H9 (cell line): ENCODE measurements at places on chromosomes 12 and 14. TPM values are rescaled to one million over a fixed set of nuclear protein-coding genes. Genes with fewer than 3 reads are reported as not detected.

GRCh38 chr12:111271674-111272418, 97.0 kb downstream of the PHETA1 start:
- no peak for DNase-seq

GRCh38 chr12:82696543-82696942, 9.8 kb downstream of the TMTC2 start:
- DNase-seq, result no peak

DNA sequence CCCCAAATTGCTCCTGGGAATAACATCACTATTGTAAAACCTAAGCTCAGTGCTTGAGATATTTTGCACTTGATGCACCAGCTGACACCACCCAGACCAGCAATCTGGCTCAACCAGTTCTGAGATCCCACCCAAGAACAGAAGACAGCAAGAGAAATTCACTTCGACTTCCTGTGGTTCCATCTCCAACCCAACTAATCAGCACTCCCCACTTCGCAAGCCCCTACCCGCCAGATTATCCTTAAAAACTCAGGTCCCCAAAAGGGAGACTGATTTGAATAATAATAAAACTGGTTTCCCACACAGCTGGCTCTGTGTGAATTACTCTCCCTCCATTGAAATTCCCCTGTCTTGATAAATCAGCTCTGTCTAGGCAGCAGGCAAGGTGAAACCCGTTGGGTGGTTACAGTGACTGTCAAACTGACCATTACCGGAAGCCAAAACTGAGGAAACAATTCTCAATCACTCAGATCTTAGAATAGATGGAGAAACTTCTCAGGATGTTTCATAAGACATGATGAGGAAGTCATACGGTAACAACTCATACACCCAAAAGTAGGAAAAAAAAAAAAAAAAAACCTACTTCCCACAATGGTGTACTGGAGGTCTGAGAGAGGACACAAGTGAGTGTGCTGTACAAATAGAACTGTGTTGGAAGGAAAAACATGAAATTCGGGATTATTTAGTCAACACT, 92.4 kb downstream of the TMTC1 start:
- DNase-seq, result peak; percentile 56

- DNase-seq, result no peak
These were observed 13.2 kb downstream of the NUAK1 start for GRCh38 chr12:106125351-106126095.

- DNase-seq, result no peak
These were observed 89.2 kb upstream of the DYNC1H1 start for GRCh38 chr14:101875041-101875726.

DNA sequence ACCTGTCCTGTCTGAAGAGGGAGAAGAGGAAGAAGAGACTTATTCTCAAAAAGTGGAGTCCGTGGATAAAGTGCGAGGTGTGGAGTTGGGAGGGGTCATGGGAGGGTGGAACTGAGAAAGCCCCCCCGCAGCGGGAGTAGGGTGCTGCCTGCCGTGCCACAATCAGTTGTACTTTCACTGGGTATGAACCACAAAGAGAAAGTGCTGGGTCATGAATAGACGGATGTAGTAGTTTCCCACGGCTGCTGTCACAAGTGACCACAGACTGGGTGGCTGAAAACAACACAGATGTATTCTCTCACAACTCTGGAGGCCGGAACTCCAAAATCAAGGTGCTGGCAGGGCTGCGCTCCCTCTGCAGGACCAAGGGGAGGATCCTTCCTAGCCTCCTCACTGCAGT, 5.5 kb downstream of the DNAH10 start:
- no peak for DNase-seq

GRCh38 chr12:111993292-111994150, 19.4 kb downstream of the TMEM116 start:
- DNase-seq, result no peak

GRCh38 chr12:20601668-20602280, 93.4 kb upstream of the SLCO1C1 start:
- no peak for DNase-seq

GRCh38 chr14:52342849-52343596, 28.9 kb downstream of the PTGER2 start:
- no peak for DNase-seq

GRCh38 chr12:72273499-72273837, 1.3 kb downstream of the TRHDE start:
- no peak for DNase-seq

GRCh38 chr12:92340441-92341064, 194.9 kb upstream of the BTG1 start:
- no peak for DNase-seq

- DNase-seq, result no peak
These were observed 11.4 kb downstream of the AKT1 start for GRCh38 chr14:104784218-104784568.

GRCh38 chr12:115806000-115806399, 471.5 kb downstream of the MED13L start:
- no peak for DNase-seq

DNA sequence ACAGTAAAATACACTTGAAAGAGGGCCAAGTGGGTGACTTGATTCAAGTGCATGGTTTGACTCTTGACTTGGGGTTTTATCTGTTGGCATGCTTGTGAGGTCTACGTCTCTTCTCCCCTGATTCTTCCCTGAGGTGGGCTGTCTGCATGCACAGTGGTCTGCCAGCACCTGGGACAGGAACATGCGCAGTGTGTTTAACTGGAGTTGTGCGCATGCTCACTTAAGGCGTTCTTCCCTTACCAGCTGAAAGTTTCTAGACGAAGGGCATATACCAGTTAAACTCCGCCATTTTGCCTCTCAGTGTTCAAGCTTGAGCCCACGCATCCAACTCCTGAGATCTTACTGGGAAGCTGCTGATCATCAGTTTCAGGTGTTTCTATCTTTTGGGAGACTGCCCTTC, 38.5 kb downstream of the GLRX5 start:
- no peak for DNase-seq

DNA sequence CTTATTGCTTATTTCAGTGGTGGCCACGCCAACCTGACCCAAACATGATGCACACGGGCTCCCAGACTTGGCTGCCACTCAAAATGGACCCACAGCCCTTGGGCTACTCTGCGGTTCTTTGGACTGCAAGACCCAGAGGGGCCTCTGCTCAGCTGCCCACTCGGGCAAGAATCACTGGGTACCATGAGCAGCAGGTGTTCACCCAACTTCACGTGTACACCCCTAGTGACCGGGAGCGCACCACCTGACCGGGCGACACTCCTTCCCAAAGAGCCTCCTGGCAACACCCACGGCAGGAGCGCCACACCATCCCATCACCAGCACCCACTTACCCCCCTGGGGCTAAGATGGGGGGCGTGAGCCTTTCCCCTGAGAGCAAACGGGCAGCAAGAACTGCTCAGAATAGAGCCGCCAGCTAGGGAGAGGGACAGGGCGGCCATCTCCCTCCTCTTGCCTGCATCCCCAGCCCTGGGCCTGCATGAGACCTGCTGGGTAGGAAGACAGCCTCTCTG, 32.0 kb downstream of the CCNK start:
- no peak for DNase-seq

DNA sequence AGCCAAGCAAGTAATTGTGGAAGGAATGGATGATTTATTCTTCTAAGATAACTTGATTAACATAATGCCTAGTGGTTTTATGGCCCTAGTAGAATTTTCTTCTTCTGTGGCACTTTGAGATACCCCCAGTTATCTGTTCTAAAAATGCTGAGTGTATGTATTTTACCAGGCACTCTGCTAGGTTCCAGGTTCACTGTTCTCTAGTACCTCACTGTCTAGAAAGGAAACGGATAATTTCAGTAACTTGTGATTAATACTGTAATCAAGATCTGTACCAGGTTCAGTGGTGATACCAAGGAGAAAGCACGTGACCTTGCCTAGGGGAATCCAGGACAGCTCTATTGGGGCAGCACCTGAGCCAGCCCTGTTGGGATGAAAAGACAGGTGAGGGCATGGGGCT, 8.0 kb downstream of the ANO6 start:
- no peak for DNase-seq

DNA sequence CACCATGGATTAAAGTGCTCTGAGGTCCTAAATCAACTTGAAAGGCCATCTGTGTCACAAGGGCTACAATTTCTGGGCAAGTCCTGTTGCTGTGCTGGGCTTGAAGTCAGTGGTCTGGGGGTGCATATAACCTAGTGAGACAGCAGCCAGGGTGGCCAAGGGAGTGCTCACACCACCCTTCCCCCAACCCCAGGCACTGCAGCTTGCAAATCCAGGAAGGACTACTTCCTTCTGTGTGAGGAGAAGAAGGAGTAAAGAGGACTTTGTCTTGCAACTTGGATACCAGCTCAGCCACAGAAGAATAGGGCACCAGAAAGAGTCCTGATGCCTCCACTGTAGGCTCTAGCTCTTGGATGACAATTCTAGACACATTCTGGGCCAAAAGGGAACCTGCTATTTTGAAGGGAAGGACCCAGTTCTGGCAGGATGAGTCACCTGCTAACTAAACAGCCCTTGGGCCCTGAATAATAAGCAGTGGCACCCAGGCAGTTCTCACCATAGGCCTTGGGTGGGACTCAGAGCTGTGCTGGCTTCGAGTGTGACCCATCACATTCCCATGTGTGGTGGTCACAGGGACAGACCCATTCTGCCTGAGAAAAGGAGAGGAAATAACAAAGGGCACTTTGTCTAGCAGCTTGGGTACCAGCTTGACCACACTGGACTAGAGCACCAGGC, 32.6 kb upstream of the DHRS7 start:
- no peak for DNase-seq

DNA sequence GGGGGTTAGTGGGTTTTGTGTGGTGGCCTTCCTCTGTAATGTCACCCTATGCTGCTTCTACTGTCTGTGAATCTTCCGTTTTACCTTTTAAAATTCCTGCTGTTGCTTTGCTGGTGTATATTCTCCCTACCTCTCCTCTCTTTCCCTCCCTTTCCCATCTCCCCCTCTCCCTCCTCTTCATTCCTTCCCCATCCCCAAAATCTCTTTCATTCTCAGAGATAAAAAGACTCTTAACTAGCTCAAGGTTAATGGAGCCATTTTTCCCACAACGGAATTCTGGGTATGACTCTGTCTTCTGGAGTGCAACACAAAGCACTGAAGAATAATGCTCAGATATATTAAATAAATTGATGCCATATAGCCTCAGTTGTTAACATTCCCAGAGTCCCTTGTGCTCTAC, 148.1 kb downstream of the EGLN3 start:
- DNase-seq, result no peak

GRCh38 chr14:22830443-22831010, 840 bp downstream of the MRPL52 start:
- DNase-seq, result no peak

- DNase-seq, result no peak
These were observed 315.3 kb downstream of the ZFP36L1 start for GRCh38 chr14:68477461-68478085.

DNA sequence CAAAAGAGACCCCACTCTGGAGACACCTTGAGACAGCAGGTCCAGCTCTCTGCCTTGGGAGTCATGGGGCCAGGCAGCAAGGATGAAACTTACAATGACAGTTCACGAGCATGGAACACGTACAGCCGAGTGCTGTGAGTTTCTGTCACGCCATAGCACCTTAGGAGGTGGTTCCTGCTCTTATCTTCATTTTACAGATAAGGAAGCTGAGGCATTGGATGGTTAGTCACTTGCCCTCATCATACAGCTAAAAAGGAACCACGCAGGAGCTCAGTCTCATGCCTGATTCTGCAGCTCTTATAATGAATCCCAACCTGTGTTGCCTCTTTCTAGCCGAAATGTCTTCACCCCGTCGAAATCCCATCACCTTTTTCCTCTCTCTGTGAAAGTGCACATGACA, 39.9 kb downstream of the C14orf132 start:
- DNase-seq, result no peak

- DNase-seq, result no peak
These were observed 218.6 kb upstream of the SYT1 start for GRCh38 chr12:78645956-78646355.

DNA sequence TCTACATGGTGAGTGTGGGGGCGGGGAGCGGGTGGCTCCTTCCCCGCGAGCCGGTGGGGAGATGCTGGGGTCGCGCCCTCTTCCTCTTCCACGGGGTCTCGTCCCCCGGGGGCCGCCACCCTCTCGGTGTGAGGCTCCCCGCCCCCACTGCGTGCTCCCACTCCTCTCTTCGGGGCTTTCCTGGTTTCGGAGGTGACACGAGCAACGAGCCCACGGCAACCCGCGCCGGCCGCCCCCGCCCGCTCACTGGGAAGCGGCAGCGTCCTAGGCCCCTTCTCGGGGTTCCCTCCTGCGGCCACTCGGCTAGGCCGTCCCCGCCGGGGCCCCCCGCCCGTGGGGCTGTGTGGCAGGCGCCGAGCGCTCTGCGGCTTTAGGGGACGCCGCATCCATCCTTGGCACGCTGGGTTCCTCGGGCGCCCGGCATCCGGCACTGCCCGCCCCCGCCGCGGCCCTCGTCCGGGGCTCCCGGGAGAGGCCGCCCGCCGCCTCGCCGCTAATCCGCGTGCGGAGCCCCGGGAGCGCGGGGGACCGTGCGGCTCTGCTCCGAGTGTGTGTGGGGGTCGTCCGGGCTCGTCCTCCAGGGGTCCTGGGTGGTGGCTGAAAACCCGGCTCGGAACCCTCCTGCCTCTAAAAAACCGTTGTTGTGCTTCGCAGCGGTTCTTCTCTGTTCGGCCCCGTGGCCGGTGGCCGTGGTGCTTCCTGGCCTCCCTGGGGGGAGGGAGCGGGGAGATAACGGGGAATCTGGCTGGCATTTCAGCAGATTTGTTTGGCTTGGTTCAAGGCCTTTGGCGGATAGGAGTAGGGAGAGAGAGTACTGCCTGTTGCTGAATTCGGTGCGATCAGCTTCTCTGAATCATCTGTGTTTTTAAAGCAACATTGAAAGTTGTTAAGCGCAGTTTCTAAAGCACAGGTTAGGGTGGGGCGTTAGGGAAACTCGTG, 1.0 kb downstream of the PCNX1 start:
- peak; percentile 64 for DNase-seq

DNA sequence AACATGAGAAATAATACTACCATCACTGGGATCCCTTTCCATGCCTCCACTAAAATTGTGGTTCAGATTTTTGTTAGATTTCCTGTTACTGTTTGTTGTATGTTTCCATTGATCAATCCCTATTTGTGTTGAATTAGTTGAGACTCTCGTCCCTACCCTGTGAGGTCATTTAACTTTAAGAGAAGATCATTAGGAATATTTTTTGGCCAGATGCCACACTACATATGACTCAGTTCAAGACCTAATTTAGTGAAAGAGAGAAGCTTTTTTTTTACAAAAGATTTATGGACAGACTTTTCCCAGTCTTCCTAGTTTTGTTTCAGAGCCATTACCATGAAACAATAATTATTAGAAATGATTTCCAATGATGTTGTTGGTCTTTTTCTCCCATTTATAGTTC, 35.5 kb downstream of the CPSF6 start:
- no peak for DNase-seq

Gene TMEM120B
- 21.9 and 25.8 TPM in 2 replicates for total RNA-seq

Gene ESR2
- 0.11 and 0.15 TPM in 2 replicates for total RNA-seq

Gene KRT2
- not detected in 2 replicates for total RNA-seq

Gene TAS2R46
- 0.88 and 1.2 TPM in 2 replicates for total RNA-seq

Gene LRFN5
- total RNA-seq, result 1.3 and 3.0 TPM in 2 replicates

Gene LRRC43
- total RNA-seq, result 0.46 and 0.53 TPM in 2 replicates

Gene B4GALNT1
- total RNA-seq, result 2.3 and 2.6 TPM in 2 replicates

Gene GLS2
- 15.9 and 17.0 TPM in 2 replicates for total RNA-seq

Gene MGP
- total RNA-seq, result not detected in 2 replicates

Gene KCNH3
- total RNA-seq, result 0.26 and 0.39 TPM in 2 replicates

Gene CPM
- total RNA-seq, result 0.53 and 1.2 TPM in 2 replicates

Gene MAP1LC3B2
- 1.5 and 2.0 TPM in 2 replicates for total RNA-seq

Gene KLRG1
- total RNA-seq, result 2.1 and 2.5 TPM in 2 replicates

Gene CACNA2D4
- 0.61 and 0.79 TPM in 2 replicates for total RNA-seq

Gene PMCH
- not detected in 2 replicates for total RNA-seq

Gene RFX4
- 0.13 and 0.57 TPM in 2 replicates for total RNA-seq

Gene CMA1
- total RNA-seq, result not detected in 2 replicates

Gene AQP5
- total RNA-seq, result 2.5 and 2.8 TPM in 2 replicates

Gene INSM2
- not detected in 2 replicates for total RNA-seq

Gene KLRC2
- total RNA-seq, result not detected in 2 replicates
